ENCODE measurements at places on chromosomes 1 and 21.

DNA sequence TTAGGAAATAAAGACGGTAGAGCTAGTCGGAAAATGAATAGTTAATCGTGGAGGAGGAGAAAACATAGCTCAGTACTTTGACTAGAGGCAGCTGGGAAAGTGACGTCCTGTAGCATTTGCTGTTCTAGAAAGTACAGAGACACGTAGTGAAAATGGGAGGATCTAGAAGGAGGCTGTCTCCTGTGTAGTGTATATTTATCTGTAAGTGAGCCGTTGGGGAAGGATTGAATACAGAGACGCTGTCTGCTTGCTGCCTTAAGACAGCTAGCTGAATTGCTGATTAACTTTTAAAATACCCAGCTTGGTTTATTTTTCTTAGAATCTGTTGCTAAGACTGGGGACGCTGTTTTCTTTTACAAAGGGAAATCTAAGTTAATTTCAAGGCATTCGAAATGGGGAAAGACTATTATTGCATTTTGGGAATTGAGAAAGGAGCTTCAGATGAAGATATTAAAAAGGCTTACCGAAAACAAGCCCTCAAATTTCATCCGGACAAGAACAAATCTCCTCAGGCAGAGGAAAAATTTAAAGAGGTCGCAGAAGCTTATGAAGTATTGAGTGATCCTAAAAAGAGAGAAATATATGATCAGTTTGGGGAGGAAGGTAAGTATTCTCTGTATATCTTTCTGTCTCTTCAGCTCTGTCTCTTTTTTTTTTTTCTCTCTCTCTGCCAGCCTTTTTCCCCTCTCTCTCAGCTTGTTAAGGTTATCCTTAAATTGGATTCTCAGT lies at the start of gene DNAJB4:
Gene DNAJB4 (plus strand): TSS at position 221 of the 729 bp plus-strand sequence. CDS start 172 bp downstream, at position 393.
- peak; percentile 35 for DNase-seq

DNA sequence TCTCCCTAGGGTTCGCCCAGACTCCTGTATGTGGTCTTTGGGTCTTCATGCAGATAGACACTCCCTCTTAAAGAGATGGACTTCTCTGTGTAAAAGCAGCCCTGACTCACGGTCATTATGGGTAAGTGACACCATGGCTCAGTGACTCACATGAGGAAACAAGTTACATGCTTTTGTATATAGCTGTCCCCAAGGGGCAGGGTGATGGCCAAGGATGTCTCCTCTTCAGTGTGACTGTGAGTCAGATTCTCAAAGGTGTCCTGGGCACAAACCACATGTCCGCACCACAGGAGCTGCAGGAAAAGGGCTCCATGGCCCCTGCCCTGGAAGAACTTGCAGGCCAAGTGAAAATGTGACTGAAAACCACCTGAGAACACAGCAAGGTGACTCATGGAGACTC lies 380.4 kb downstream of the NPHP4 start:
- DNase-seq: no peak

DNA sequence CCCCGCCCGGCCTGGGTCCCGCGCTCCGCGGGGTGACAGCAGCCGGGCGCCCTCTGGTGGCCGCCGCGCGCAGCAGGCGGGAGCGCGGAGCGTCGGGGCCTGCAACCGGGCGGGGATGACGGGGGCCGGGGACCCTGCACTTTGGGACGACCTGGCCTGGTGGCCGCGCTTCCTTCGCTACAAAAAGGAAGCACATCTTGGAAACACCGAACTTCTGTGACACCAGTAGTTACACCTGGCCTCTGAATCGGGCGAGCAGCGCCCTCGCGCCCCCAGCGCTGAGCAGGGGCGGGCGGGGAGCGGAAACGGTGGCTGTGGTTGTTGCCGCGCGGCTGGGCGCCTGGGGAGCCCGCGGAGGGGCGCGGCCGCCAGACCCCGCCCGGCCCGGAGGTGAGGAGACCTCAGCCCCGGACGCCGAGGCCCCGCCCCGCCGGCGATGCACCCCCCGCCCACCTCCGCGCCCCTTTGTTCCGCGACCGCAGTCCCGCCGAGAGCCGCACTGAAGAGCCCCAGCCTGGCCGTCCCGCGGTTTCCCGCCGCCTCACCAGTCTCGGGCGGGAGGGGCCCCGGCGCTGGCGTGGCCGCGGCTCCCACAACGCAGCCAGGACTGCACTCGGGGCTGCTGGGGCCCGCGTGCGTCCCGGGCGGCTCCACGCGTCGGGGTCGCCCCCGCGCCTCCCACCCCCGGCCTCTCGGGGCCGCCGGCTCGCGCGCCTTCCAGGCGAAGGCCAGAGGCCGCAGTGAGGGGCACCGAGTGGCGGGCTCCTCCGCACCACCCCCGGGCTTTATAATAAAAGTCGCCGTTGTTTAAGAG lies 59.3 kb downstream of the H3-3A start:
- DNase-seq: peak; percentile 47

- no peak for DNase-seq
Observed at GRCh38 chr1:201925981-201926645, 20.2 kb downstream of the LMOD1 start.

- no peak for DNase-seq
Observed at GRCh38 chr1:180680558-180681144, 48.8 kb downstream of the XPR1 start.

DNA sequence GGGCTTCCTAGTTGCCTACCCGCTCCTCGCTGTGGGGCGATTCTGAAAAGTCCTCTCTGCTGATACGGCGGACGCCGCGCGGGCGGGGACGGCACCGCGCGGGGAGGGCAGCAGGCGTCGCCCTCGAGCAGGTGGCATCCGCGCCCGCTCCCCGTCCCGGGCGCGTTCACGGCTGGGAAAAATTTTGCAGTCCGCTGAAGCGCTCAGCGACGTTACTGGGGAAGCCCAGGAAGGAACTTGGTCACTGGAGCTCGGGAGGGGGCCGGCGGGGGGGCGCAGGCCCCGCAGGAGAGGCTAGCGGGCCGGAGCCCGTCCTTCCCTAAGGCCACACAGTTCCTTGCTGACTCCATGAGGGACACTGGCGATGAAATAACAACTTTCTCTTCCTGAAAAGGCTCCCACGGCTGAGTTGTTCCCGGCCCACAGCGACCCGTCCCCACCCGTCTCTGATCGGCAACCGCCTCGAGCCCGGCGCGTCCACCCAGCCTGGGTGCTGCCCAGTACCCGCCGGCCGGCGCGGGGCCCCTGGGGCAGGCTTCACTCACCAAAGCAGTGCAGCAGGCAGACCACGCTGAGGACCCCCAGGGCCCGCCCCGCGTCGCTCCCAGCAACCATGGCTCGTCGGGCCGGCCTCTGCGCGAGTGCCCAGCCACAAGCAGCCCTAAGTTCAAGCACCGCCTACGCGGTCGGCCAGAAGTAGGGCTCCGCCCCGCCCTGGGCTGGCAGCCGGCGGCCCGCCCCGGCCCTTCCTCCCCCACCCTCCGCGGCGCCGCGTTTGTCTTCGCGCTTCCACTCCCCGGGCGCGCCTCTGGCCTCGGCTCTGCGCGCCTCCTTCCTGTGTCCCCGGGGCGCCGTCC lies at the start of gene CD58:
Gene CD58 (minus strand): TSS at position 669 of the 857 bp plus-strand sequence. CDS start 54 bp downstream, at position 615.
- peak; percentile 83 for DNase-seq

GRCh38 chr1:92340154-92340553 lies 41.3 kb downstream of the RPAP2 start:
- no peak for DNase-seq
